ENCODE measurements at places on chromosomes 5 and 9.

GRCh38 chr9:127838375-127839078, 15.9 kb downstream of the ENG start:
- no peak for DNase-seq

GRCh38 chr9:34581318-34581717, 8.2 kb downstream of the CNTFR start:
- no peak for DNase-seq

DNA sequence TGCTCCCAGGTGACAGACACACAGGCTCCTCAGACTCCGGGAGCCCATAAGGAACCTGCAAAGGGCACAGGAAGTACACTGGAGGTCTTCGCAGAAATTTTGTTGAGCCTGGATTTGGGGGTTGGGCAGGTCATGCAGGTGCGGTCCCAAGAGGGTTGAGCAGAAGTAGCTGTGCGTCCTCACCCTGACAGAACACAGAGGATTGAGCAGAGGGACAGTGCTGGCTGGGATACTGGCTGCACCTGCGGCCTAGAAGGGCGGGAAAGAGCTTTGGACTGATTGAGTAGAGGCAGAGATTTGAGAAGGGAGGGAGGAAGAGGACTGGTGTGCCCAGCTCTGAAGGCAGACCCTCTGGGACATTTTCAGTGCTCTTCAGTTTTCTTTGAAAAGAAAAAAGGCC, 65.4 kb downstream of the PTPDC1 start:
- DNase-seq: no peak

DNA sequence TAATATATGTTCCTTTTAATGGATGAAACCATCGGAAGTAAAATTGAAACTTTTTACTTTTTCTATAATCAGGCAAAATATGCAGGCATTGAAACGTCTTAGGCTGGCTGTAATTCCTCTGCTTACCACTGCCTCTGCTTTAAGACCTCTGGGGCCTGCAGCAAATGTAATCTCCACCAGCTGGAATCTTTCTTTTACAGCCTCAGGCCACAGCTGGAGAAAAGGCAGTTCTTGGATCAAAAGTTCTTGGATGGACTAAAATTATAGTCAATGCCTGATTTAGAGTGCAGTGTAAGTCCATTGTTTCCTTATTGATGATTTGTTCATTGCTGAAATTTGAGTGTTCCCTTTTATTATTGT, 396.7 kb downstream of the KCTD16 start:
- no peak for DNase-seq

GRCh38 chr9:109122726-109123621, 3.2 kb upstream of the TMEM245 start:
- DNase-seq: no peak

- DNase-seq: no peak
Observed at GRCh38 chr9:122143876-122144405, 15.6 kb downstream of the NDUFA8 start.

GRCh38 chr5:55441954-55442353, 92.8 kb downstream of the PLPP1 start:
- DNase-seq: no peak

GRCh38 chr9:99114846-99115500, 10.1 kb downstream of the TGFBR1 start:
- DNase-seq: no peak

GRCh38 chr9:19286634-19287188, 56.2 kb downstream of the DENND4C start:
- DNase-seq: no peak

GRCh38 chr5:55073211-55073610, 29.2 kb upstream of the GZMA start:
- no peak for DNase-seq

- no peak for DNase-seq
Observed at GRCh38 chr5:127447827-127448226, 69.6 kb upstream of the PRRC1 start.

Data from effector memory CD8-positive, alpha-beta T cell (primary cell).